Activated naive CD4-positive, alpha-beta T cell treated with anti-CD3 and anti-CD28 coated beads for 36 hours (primary cell): ENCODE measurements at places on chromosomes 7 and 10. TPM values are rescaled to one million over a fixed set of nuclear protein-coding genes. Genes with fewer than 3 reads are reported as not detected.

Gene CD36
- total RNA-seq: not detected

Gene LHFPL3
- not detected for total RNA-seq

Gene ZPBP
- not detected for total RNA-seq

Gene ZC3HAV1L
- total RNA-seq: 4.5 TPM

Gene TRIM73
- 3.0 TPM for total RNA-seq

Gene SPDYE6
- total RNA-seq: not detected

Gene TSPAN12
- not detected for total RNA-seq

Gene IFIT2
- total RNA-seq: 35.7 TPM

Gene RAMP3
- not detected for total RNA-seq
